ENCODE measurements at places on chromosomes 2 and 18.

- DNase-seq = no peak
Measured at GRCh38 chr18:79819968-79820351, 22.2 kb downstream of the KCNG2 start.

DNA sequence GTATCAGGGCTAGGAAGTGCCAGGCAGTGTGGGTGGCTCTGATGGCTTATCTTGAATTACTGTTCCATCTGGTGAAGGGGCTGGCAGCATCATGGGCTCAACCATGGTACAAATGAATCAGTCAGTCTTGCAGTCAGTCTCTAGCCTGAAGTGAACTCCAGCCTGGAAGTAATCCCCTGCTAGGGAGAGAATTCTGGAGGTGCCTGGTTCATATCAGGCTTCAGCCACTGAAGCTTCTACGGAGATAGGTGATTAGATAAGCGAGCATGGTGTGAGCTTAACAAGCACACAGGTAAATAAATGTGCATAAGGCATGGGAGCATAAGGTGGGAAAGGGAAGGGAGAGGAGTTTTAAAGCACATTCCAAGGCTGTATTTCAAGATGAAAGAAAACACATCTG, 541.7 kb downstream of the MBD2 start:
- DNase-seq = no peak

DNA sequence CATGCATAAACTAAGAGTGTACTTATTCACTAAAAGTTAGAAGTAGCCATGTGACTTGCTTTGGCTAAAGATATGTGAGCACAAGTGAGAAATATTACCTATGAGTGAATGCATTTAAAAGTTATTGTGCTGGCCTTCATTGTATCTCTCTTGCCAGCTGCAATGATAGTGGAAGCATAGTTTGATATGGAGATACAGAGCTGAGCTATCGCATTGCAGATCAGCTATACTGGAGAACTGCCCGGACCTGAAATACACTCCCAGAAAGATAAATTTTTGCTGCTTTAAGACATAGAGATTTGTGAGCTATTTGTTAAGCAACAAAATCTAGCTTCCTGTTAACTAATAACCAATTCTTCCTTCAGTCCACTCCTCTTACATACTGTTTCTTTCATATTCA, 571.1 kb downstream of the CPS1 start:
- no peak for DNase-seq

- no peak for DNase-seq
Measured at GRCh38 chr2:17646081-17646554, 105.6 kb downstream of the VSNL1 start.

DNA sequence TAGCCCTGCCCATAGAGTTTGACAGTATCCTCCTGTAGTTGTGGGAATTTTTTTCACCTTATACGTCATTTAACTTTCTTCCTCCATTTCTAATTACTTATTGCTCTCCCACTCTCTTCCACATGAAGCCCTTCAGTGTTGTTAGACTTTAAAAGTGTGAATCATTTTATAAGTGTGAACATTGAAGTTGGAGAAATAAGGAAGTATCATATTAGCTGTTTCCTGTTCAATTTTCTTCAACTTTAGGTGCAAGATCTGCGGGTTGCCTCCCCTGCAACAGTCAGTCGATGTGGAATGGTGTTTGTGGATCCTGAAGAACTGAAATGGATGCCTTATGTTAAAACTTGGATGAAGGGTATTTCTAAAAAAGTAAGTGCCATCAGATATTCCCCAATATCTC, 138.1 kb downstream of the DNAH6 start:
- DNase-seq = no peak

- peak; percentile 84 for DNase-seq
Measured at GRCh38 chr18:12327510-12328178, 19.6 kb downstream of the TUBB6 start.

DNA sequence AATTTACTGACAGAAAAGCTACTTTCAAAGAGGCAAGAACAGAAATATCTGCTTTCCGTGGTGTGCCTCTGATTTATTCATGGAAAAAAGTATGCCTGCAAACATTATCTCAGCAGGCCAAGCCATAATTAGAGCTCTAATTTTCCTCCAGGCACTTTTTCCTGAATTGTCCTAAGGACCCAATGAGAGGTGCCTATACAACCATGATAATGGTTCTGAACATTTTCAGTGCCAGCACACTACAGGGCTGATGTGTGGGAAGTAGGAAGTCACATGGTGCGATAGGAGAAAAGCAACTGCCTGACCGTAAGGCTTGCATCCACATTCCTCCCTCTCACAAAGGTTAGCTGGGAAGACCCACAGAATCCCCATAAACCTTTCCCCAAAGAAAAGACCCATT, 45.9 kb upstream of the EGR4 start:
- DNase-seq = no peak

GRCh38 chr2:52391621-52392020, 1359.7 kb upstream of the NRXN1 start:
- no peak for DNase-seq

DNA sequence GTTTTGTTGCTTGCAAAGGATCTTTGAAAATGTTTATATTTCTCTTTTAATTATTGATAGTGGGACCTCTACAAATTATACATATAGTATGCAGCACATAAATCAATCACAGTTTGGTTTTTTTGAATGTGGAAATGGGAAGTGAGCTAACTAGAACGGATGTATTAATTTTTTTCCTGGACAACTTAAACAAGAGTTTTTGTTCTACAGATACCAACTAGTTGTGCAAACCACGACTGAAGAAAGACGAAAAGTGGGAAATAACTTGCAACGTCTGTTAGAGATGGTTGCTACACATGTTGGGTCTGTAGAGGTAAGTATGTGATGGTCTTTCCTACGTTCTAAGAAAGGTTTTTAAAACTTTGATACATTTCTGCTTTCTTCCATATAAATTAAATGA, 39.2 kb downstream of the NDC80 start:
- no peak for DNase-seq
